ENCODE measurements at places on chromosomes 5 and 9.

GRCh38 chr5:61704289-61704688 lies 372.2 kb downstream of the ZSWIM6 start:
- DNase-seq, result no peak

GRCh38 chr9:97447001-97447400 lies 35.1 kb downstream of the TDRD7 start:
- no peak for DNase-seq

GRCh38 chr5:125823572-125823971 lies 599.6 kb upstream of the GRAMD2B start:
- DNase-seq, result no peak

DNA sequence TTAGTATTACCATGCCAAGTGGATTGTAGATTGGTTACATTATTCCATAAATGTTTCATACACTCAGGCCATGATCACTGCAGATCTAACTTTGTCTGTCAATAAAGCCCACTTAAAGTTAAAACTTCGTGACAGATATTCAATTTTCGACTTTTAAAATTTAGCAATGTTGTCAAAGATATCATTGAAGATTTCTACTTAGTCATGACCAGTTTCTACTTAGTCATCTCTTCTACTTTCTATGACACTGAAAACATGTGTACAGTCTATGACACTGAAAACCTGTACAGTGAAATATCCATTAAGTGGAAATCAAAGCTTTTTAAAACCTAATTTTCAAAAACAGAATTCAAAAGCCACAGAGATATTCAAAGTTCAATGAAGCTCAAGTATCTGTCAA lies 258.2 kb downstream of the MCTP1 start:
- no peak for DNase-seq

DNA sequence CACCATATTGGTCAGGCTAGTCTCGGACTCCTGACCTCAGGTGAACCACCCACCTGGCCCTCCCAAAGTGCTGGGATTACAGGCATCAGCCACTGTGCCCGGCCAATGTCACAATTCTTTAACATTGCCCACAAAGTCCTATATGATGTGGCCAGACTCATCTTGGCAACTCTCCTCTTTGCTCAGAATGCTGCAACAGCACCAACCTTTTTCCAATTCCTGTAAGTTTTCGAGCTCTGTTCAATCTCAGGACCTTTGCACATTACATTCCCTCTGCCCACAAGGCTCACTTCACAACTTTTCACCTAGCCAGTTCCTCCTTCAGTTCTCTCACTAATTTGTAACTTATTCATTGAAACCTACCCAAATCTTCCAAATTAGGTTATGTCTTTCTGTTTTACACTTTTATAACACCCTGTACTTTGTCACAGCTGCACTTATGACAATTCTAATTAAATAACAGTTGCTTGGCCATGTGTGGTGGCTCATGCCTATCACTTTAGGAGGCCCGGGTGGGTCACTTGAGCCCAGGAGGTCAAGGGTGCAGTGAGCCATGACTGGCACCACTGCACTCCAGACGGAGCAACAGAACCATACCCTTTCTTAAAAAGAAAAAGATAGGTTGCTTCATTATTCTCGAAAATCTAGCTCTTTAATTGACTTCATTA lies 30.9 kb upstream of the GLDC start:
- no peak for DNase-seq

DNA sequence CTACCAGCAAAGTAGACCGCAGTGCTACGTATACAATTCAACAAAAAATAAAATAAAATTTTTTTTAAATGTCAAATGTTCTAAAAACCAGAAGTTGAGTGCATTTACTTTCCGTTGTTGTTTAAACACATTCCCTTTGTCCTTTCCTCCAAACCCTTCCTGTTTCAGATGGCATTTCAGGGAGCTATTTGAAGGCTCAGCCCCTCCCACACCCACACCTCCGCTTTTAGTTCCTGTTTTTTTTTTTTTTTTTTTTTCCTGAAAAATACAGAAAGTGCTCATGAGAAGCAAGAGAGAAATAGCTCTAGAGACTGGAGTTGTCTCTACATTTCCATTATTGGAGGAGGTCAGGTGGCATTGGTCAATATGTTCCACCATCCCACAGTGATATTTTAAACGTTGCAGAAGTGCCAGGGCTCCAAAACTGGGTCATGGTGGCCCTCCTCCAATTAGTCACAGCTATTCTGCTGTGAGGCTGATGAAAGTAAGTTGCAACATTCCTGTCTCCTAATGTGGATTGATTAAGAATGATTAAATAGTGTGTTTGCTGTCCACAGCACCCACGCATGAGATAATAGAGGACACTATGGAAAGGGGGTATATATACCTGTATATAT lies 106.9 kb downstream of the GABRG2 start:
- DNase-seq, result peak; percentile 31

DNA sequence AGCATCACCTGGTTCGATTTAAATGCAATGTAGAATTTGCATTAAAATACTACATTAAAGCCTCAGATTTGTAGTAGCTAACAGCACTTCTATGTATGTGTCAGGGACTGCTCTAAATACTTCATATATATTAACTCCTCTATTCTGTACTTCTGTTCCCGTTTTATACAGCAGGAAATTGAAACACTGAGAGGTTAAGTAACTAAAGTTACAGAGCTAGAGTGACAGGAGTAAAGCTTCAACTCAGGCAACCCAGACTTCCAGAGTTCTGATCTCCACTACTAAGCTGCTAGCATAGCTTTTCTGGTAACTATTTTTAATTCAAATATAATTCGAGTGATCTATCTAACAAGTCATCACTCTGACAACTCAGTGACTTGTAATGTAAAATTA lies 619 bp upstream of the APC start:
- peak; percentile 35 for DNase-seq

- DNase-seq, result peak; percentile 70
These were observed 48.9 kb downstream of the DAB2IP start for GRCh38 chr9:121700165-121700831.

- no peak for DNase-seq
These were observed 2.2 kb upstream of the GDNF start for GRCh38 chr5:37842048-37842447.

GRCh38 chr5:82416512-82416911 lies 138.4 kb upstream of the RPS23 start:
- no peak for DNase-seq

- DNase-seq, result no peak
These were observed 161.2 kb downstream of the PARP8 start for GRCh38 chr5:50827516-50828247.

GRCh38 chr9:129383561-129384490 lies 205.8 kb upstream of the IER5L start:
- DNase-seq, result peak; percentile 64

- DNase-seq, result no peak
These were observed 122.9 kb downstream of the OXCT1 start for GRCh38 chr5:41747301-41747700.

GRCh38 chr5:9067154-9067553 lies 478.7 kb downstream of the SEMA5A start:
- DNase-seq, result no peak

All from G401 (cell line).